ENCODE measurements at places on chromosomes 6 and 20.

- peak; percentile 33 for DNase-seq
Observed at GRCh38 chr20:4081421-4081820, 66.1 kb upstream of the RNF24 start.

DNA sequence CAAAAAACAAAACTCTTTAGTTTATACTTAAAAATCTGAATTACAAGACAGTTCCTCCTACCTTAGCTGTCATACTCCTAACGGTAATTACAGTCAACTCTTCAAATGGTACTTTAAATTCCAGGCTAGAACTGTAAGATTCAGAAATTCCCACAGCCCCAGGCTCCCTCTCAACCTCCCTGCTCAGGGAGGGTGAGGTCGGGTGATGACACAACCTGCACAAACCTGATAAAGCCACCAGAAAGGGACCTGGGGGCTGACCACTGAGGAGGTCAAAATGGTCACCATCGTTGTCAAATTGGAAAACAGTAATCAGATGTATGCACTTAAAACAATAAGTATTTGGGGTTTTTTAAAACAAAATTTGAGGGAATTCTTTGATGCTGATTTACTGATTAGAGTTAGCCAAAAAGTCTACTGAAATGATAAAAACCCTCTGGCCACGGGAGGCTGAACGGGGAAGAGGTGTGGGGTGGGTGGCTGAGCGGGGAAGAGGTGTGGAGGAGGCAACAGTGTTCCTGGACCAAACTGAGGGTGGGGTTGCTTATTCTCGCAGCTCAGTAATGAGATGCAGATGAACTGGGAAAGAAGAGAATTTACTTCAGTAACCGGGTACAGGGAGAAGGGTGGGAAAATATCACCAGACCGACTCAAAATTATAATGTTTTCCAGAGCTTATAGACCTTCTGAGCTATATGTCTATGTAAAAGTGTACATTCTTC lies 52.4 kb downstream of the SLC22A1 start:
- no peak for DNase-seq

DNA sequence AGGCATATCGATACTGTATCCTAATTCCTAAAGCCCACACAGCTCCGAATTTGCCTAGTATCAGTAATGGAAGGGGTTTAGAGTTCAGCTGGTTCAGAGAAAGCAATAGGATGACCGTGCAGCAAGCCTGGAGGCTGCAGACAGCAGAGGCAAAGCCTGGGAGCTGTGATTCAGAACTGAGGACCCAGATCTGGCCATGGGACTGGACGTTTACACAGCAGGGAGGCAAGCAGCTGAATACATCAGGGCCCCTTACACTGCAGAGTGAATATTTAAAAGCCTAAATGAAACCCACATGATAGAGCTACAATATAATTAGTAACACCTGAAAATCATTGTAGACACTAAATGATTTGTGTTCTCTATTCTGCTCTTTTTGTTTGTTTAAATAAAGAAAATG lies 38.0 kb downstream of the ELOVL2 start:
- DNase-seq = peak; percentile 71

DNA sequence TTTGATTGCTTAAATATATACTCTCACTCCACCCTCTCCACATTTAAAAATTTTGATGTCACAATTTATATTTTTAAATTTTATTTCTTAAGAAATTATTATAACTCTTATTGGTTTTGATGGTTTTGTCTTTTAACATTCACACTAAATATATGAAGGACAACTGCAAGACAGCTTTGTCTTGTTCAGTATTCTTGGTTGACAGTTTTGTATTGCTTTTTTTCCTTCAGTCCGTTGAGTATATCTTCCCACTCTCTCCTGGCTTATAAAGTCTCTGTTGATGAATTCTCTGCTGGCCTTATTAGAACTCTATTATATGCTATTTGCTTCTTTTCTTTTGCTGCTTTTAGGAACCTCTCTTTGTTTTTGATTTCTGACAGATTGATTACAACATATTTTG lies 392.2 kb downstream of the C6orf118 start:
- DNase-seq = no peak

DNA sequence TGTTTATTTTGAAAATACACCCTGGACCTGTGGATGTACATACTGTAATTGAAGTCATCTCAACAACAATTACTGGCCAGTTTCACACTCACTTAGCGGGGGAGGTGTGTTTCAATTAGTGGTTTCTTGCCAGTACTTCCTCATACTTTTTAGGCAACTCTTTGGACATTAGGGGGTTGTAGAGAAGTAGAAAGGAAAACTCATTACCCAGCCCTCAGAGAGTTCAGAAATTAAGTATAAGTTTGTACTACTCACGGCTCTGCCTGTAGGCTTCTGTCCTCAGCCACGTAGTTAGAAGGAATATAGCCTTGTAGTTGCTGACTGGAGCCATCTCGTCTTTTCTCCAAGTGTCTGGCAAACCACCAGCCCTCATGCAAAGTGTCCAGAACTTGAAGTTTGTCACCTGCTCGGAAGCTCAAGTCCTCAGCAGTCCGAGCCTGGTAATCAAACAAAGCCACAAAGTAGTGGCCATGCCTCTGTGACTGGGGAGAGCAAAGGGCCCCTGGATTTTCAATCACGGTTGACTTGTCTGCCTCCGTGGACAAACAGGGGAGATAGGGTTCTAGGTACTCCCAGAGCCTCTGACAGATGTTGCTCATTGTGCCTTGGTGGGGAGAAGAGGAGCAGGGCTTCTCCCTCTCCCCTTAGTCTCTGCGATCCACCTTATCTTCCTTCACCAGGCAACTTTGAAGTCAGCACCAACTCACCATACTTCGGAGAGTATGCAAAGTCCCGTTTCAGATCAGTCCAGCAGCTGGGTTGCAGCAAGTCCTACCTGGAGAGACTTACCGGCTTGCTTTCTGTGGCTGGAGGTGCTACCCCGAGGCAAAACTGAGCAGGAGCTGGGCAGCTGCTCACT lies 749 bp downstream of the FRK start:
- DNase-seq = peak; percentile 3

GRCh38 chr6:3752531-3753227 lies 1.2 kb upstream of the PXDC1 start:
- no peak for DNase-seq

- DNase-seq = no peak
Observed at GRCh38 chr6:49233483-49233882, 229.6 kb downstream of the MMUT start.

DNA sequence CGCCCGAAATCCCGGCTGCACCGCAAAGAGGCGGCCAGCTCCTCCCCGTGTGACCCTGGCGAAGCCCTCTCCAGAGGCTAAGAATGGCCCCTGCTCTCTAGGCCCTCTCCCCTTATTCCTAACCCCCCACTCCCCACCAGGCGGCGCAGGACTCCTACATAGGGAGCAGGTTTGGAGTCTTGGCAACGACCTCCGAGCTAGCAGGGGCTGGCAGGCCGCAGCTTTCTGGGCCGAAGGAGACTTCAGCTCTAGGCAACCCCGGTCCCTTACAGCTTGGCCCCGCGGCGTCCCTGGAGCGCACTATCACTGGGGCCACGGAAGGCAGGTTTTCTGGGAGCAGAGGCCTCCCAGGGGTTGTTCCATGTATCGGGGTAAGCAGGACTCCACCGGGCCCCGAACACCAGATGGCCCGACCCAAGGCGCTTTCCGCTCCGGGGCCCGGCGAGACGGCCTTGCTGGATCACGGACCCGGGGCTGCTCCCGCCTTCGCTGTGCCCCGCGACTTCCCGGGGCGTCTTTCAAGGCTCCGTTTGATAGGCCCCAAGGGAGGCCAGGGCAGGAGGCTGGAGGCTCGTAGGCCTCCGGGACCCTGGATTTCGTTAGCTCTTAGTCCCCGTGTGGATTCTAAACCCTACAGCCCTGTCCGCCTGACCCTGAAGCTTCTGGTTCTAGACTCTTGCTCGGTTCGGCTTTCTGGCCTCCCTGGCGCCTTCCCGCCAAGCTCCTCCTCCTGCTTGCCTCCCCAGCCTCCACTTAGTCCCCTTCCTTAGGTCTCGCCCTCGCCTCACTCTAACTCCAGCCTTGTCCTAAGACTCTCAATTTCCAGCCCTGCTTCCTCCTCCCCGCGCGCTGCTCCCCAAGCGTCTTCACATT lies 1.9 kb downstream of the SLC32A1 start:
- peak; percentile 31 for DNase-seq

GRCh38 chr6:3471286-3471685 lies 14.4 kb upstream of the SLC22A23 start:
- DNase-seq = no peak

DNA sequence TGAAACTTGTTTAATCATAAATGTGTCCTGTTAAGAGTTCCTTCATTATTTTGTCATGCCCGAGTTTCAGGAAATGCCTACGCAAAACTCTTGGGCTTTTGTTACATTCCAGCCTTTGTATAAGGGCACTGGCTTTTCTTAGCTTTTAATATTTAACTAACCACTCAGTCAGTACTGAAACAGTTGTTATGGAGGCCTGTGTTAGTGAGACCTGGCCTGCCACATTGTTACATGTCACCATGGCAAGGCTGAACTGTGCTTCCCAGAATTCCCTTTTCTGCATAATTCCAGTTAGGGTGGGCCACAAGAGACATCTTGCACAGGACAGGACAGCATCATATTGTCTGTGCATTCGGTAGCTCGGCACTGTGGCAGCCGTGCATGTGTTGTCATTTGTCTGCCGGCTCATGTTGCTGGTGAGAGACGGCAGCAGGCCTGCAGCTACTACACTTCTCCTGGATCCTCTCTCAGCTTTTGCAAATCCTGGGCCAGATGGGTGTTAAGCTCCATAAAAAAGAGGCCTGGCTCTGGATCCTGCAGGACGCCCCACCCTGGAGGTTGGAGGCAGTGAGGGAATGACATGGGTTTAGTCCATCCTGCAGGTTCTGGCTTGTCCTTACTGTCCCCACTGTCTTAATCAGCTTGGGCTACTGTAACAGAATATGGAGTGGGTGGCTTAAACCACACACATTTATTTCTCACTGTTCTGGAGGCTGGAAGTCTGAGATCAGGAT lies 128.8 kb upstream of the DTNBP1 start:
- no peak for DNase-seq

DNA sequence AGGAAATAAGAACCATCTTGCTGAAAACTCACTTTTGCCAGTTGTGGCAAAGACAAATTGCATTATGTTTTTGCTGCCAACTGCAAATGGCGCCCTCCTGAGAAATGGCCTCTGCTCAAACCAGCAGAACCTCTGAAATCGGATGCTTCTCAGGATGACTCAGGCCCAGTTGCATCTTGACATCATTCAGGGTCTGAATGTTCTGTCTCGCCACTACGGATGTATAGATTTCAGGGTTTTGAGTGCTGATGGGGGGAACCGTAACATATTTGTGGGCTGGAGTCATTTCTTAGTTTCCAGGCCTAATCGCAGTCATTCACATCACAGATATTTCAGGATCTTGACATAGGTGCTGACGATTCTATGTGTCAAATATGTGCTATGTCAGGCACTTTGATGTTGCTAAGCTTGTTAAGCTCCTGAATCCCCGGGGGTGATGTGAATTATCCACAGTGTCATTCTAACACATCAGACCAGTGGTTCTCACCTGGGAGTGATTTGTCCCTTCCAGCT lies 207.1 kb downstream of the NFATC2 start:
- peak; percentile 100 for DNase-seq

Data from fibroblast of upper back skin (primary cell).